ENCODE measurements at places on chromosomes 2 and 18.

GRCh38 chr2:158994920-158995676 lies 26.7 kb downstream of the TANC1 start:
- DNase-seq = no peak

- peak; percentile 37 for DNase-seq
These were observed 1.6 kb upstream of the PSTPIP2 start for GRCh38 chr18:46073474-46074331.

DNA sequence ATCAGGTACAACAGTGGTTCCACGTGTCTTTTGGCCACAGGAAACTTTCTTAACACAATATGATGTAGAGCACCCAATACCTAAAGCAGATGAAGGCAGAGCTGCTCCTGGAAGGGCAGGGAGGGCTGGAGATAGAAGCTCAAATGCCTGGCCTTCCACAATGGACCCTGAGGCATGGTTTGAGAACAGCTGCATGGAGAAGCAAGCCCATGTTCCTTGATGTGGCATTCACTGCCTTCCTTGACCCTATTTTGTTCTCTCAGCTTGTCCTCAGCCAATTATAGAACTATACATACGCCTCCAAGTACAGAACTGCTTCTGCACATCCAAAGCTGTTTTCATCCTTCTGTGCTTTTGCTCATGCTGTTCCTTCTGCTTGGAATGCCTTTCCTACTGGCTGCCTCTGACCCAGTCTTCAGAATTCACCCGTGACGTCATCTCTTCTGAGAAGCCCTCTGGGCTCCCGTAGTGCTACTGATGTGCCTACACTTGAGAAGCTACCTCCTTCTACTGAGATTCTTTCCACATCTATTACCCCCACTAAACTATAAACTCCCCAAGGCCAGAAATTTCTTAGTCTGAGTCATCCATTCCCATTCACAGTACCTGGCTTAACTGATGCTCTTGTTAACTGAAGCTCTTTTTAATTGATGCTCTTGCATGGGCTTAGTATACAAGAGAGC lies 69.9 kb downstream of the CHRNA1 start:
- DNase-seq = no peak

- DNase-seq = no peak
These were observed 34.9 kb downstream of the ARHGAP28 start for GRCh38 chr18:6764382-6764781.

Data from amniotic stem cell (primary cell).